Glutamatergic neuron (in vitro differentiated cells): ENCODE measurements at places on chromosomes 7 and 10.

- peaks cover 5% of the 10 kb centered on the region for H3K4me1 ChIP-seq
- H3K27me3 ChIP-seq, result no peaks in the 10 kb centered on the region
Measured at GRCh38 chr10:65194555-65194954, 1673.4 kb downstream of the REEP3 start.

DNA sequence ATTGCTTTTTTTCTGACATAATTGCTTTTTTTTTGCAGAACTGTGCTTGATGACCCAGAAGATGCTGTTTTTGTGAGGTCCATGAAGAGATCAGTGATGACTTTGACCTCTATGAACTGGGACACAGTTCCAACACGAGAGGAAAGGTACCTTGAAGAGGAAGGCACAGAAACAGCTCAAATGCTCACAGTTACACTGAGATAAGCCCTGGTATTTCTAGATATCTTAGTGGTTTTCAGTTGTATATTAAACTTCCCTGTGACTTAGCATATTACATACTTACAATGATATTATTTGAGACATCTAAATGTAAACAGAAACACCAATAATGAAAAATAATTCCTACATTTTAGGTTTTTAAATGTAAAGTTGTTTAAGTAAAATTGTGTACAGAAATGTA is 54.7 kb downstream of the LRRC72 start:
- H3K4me1 ChIP-seq, result peaks cover 18% of the 10 kb centered on the region
- H3K27me3 ChIP-seq, result no peaks in the 10 kb centered on the region
- H3K27ac ChIP-seq, result no peak overlapping the region
- no peak overlapping the region for H3K4me3 ChIP-seq
- peaks cover 4% of the 10 kb centered on the region for H3K36me3 ChIP-seq
- no peak for DNase-seq

DNA sequence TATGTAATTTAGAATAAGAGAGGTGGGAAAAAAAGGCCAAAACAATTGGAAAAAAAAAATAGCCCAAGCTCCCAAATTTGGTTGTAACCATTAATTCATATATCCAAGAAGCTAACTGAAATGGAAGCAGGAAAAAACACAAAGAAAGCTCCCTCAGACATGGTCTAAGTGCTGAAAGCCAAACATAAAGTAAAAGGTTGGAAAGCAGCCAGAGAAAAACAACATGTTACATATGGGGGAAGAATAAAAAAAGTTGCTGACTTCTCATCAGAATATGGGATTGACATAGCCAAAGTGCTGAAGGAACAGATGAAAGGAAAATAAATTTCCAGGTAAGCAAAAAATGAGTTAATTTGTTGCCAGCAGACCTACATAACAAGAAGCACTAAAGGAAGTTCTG is 40.3 kb downstream of the PDZD8 start:
- DNase-seq, result no peak
- H3K4me3 ChIP-seq, result no peak overlapping the region
- H3K36me3 ChIP-seq, result peaks cover 13% of the 10 kb centered on the region
- H3K4me1 ChIP-seq, result no peaks in the 10 kb centered on the region
- H3K27ac ChIP-seq, result no peak overlapping the region
- no peaks in the 10 kb centered on the region for H3K27me3 ChIP-seq

DNA sequence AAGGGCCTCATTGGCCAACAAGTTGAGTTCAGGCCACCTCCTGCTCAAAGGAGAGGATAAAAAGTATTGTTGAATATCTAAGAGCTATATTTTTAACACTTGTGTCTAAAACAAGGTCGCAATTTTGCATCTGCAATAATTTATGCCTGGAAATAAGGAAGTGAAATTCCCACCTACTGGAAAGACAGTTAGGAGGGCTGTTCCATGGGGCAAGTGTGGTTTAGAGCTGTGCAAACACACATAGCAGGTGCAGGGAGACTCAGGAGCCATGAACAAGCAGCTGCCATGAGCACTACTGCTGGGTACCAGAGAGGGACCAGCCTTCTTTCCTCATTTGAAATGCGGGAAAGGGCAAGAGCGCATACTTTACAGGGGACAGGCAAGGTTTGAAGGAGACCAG is 35.5 kb upstream of the IKZF1 start:
- no peak for DNase-seq
- H3K27me3 ChIP-seq, result peaks cover 2% of the 10 kb centered on the region
- H3K4me3 ChIP-seq, result no peak overlapping the region
- H3K4me1 ChIP-seq, result no peaks in the 10 kb centered on the region
- no peak overlapping the region for H3K27ac ChIP-seq

- H3K36me3 ChIP-seq, result peaks cover 13% of the 10 kb centered on the region
- H3K4me3 ChIP-seq, result no peak overlapping the region
- no peak for DNase-seq
- no peak overlapping the region for H3K27ac ChIP-seq
Measured at GRCh38 chr7:99898836-99899235, 20.5 kb downstream of the TRIM4 start.

DNA sequence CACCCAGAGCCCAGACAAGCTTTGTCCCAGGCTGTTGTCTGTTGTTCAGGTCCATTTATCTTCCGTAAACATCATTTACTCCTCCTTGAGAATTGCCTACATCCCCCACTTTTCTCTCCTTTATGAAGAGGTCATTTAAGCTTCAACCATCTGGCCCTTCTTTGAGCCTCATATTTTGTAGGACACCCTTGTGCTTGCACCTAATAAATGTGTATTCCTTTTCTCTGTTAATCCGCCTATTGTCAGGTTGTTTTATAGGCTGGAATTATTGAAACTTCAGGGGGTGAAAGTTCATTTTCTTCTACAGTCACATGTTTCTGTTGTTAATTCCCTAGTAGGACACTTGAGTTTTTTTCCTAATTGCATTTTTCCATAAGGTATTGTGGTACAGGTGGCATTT is 19.6 kb upstream of the CTTNBP2 start:
- H3K36me3 ChIP-seq, result no peaks in the 10 kb centered on the region
- H3K27me3 ChIP-seq, result no peaks in the 10 kb centered on the region
- no peak for DNase-seq
- H3K27ac ChIP-seq, result no peak overlapping the region

DNA sequence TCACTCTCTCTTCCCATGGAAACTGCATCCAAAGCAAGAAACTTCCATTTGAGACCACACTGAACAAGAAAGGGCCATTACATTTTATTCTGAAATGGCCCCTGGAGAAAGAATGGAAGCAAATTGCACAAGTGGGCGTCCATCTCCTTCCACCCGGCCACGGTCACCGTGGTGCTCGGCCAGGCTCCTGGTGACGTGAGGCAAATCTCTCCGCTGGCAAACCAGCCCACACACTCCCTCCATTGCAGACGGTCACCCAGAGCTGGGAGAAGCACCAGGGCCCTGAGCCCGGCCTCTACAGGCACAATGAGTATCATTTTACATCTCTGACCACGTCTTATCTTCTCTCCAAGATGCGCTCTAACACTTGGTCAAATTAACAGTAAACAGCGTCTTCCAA is 126.1 kb upstream of the FAM20C start:
- H3K27ac ChIP-seq, result peak overlapping the region; percentile 23
- no peak for DNase-seq
- H3K27me3 ChIP-seq, result peaks cover 7% of the 10 kb centered on the region
- peak overlapping the region; percentile 38 for H3K4me3 ChIP-seq

- peaks cover 24% of the 10 kb centered on the region for H3K4me1 ChIP-seq
- no peak overlapping the region for H3K4me3 ChIP-seq
- no peak for DNase-seq
- peaks cover 11% of the 10 kb centered on the region for H3K27me3 ChIP-seq
- H3K27ac ChIP-seq, result peak overlapping the region; percentile 67
Measured at GRCh38 chr7:76231071-76231470, 29.4 kb downstream of the SRRM3 start.

DNA sequence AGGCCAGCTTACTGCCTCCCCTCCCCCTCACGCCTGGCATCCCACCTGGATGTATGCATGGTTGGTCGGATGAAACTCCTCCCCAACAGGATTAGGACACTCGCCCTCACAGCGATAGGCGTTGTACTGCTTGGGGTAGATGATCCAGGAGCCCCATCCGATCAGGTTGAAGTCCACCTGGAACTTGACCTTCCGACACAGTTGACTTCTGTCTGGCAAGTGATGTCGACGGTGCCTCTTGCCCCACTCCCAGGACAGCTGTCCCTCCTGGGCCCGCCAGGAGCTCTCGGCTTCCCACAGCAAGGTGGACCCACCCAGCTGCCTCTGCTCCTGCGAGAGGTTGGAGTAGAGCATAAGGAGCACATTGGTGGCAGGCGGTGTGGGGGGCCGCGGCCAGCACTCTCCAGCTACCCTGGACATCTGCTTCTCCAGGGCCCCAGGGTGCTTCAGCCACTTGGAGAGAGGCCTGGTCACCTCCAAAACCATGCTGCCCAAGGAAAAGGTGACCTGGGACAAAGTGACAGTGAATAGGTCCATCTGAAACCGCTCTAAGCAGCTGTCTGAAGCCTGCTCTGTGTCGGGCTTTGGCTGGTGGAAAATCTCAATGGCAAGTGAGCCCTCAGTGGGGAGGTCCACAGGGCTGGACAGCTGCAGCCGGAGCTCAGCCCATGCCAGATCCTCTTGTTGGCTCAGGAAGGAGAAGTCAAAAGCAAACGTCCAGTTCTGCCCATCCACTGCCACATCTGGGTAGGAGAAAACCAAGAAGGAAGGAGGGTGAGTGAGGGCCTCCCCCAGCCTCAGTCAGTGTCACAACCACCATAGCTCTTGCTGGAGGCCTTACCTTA is 6.0 kb downstream of the NODAL start:
- no peak overlapping the region for H3K27ac ChIP-seq
- DNase-seq, result no peak
- H3K36me3 ChIP-seq, result no peaks in the 10 kb centered on the region
- peaks cover 16% of the 10 kb centered on the region for H3K27me3 ChIP-seq
- H3K4me1 ChIP-seq, result no peaks in the 10 kb centered on the region
- H3K4me3 ChIP-seq, result no peak overlapping the region

- H3K36me3 ChIP-seq, result no peaks in the 10 kb centered on the region
- H3K27me3 ChIP-seq, result peaks cover 2% of the 10 kb centered on the region
- no peak overlapping the region for H3K4me3 ChIP-seq
- H3K27ac ChIP-seq, result no peak overlapping the region
- no peaks in the 10 kb centered on the region for H3K4me1 ChIP-seq
- no peak for DNase-seq
Measured at GRCh38 chr7:81573128-81573527, 196.7 kb downstream of the HGF start.

- H3K27me3 ChIP-seq, result no peaks in the 10 kb centered on the region
- H3K4me1 ChIP-seq, result no peaks in the 10 kb centered on the region
- no peak overlapping the region for H3K27ac ChIP-seq
- no peaks in the 10 kb centered on the region for H3K36me3 ChIP-seq
Measured at GRCh38 chr10:96632974-96633710, 46.3 kb upstream of the TM9SF3 start.

GRCh38 chr7:142385491-142386340 is 127.9 kb upstream of the PRSS58 start:
- peaks cover 5% of the 10 kb centered on the region for H3K36me3 ChIP-seq
- H3K27me3 ChIP-seq, result peaks cover 8% of the 10 kb centered on the region
- H3K27ac ChIP-seq, result no peak overlapping the region
- H3K4me1 ChIP-seq, result peaks cover 45% of the 10 kb centered on the region

DNA sequence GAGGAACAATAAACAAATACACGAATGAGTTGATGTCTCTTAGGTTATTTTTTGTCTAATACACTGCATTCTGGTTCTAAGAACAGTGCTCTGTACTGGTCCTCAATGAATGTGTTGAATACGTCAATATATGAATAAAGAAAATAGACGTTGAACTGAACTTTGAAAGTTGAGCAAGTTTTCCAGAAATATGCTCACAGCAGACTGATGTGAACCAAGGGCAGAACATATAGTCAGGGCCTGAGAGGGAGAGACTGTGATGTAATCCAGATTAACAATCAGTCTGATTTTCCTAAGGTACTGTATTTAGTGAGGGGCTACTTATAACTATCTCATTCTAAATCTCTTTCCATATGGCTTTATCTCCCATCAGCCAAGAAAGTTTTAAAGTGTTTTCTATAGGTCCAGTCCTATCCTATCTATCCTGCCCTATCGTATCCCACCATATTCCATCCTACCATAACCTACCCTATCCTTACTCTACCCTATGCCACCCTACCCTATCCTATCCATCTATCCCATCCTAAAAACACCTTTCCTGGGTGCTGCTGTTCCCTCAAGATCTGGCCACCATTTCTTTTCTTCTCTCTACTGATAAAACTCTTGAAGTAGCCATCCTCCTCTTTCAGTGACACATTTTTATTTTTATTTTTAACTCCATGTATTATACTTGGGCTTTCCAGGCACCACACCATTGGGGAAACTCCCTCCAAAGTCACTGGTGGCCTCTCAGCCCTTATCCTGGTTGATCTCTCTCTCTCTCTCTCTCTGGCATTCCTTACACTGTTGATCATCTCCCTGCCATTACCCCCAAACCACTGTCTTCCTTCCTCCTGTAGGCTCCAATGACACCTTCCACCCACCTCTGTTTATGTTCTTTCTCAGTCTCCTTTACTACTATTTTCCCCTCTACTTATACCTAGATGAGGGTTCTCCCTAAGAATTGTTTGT is 212.3 kb upstream of the SLC26A5 start:
- H3K36me3 ChIP-seq, result no peaks in the 10 kb centered on the region
- no peaks in the 10 kb centered on the region for H3K4me1 ChIP-seq
- no peak for DNase-seq
- H3K27me3 ChIP-seq, result no peaks in the 10 kb centered on the region

DNA sequence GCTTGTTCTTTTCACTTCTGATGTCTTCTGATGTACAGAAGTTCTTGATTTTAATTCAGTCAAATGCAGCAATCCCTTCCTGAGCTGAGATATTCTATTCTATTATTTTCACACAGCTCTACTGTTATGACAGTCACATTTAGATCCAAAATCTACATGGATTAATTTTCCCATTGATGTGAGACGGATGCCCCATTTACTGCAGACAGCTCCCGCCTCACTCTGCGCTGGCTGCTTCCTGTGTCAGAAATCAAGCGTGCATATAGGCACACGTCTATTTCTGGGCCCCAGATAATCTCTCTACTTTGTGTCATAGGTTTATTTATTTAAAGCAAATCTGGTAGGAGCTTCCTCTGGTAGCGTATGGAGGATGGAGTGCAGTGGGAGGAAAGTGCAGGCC is 6.7 kb downstream of the BNIP3 start:
- no peak overlapping the region for H3K4me3 ChIP-seq
- H3K4me1 ChIP-seq, result peaks cover 30% of the 10 kb centered on the region
- no peaks in the 10 kb centered on the region for H3K36me3 ChIP-seq
- H3K27me3 ChIP-seq, result peaks cover 13% of the 10 kb centered on the region
- no peak overlapping the region for H3K27ac ChIP-seq

DNA sequence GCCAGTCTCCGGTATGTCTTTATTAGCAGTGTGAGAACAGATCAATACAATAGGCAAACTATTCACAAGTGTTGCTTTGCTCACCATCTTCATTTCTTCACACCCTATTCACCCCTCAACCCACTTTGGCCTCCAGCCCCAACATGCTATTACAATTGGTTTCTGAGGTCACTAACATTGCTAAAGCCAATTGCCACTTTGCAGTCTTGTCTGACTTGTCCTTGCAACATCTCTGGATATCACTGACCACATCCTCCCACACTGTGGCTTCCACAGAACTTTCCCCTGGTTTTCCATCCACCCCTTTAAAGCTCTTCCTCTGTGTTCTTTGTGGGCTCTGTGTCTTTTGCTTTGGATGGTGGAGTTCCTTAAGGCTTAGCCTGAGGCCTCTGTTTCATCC is 5.2 kb upstream of the APBB1IP start:
- no peak overlapping the region for H3K27ac ChIP-seq
- no peaks in the 10 kb centered on the region for H3K36me3 ChIP-seq
- peaks cover 4% of the 10 kb centered on the region for H3K27me3 ChIP-seq
- no peaks in the 10 kb centered on the region for H3K4me1 ChIP-seq
- no peak overlapping the region for H3K4me3 ChIP-seq

GRCh38 chr10:74916283-74916682 is 89.9 kb downstream of the KAT6B start:
- DNase-seq, result no peak
- H3K4me3 ChIP-seq, result no peak overlapping the region
- no peak overlapping the region for H3K27ac ChIP-seq
- H3K27me3 ChIP-seq, result peaks cover 1% of the 10 kb centered on the region
- peaks cover 11% of the 10 kb centered on the region for H3K36me3 ChIP-seq

GRCh38 chr10:63494951-63495350 is 26.2 kb upstream of the REEP3 start:
- DNase-seq, result no peak
- peaks cover 27% of the 10 kb centered on the region for H3K4me1 ChIP-seq
- H3K27me3 ChIP-seq, result peaks cover 6% of the 10 kb centered on the region
- H3K36me3 ChIP-seq, result peaks cover 3% of the 10 kb centered on the region
- no peak overlapping the region for H3K27ac ChIP-seq
